ENCODE measurements at places on chromosomes 4 and X. TPM values are rescaled to one million over a fixed set of nuclear protein-coding genes. Genes with fewer than 3 reads are reported as not detected.
A peak's percentile ranks its signal among the peaks of the same experiment; 100 is the strongest.

Gene EDA
- total RNA-seq = 3.2 TPM

- no peak for DNase-seq
Observed at GRCh38 chr4:14965071-14965470, 37.2 kb upstream of the CPEB2 start.

DNA sequence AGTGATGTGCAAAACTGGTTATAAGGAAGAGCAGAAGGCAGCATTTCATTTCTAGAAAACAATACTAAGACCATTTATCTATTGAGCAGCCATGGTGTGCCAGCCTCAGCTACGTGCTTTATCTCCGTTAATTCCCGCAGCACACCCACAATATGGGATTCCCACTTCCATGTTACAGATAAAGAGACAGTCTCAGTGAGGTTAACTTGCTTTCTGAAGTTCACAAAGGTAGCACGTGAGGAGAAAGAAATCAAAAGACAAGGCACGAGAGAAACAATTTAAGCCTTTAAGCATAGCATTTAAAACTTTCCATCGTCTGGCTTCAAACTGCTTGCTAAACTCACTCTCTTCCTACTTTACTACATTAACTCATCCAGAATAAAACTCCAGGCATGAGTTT is 8.0 kb upstream of the RPL34 start:
- no peak for DNase-seq

Gene ARHGEF6
- 64.5 TPM for total RNA-seq

Gene VCX
- total RNA-seq = not detected

Gene APELA
- not detected for total RNA-seq

Gene ANXA10
- not detected for total RNA-seq

Gene RNF128
- total RNA-seq = not detected

DNA sequence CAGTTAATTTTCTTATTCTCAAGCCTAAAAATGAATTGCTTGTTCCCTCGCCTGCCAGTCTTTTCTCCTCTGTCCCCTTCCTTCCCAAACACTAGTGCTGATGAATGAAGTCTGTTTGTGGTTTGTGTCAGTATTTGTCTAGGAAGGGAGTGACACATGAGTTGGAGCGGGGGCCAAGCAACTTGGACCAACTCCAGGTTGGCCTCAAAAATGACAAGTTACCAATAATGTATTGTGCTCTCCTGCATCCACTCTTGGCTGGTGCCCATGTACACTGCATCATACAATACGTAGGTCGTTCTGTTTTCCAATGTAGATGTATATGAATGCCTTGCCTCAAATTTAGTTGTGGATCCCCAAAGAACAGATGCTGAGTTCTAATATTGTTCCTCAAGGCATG is 223.0 kb upstream of the GPC4 start:
- DNase-seq = no peak

Gene KCND1
- total RNA-seq = 8.8 TPM

Gene FABP2
- total RNA-seq = not detected

Gene DCAF4L1
- 0.07 TPM for total RNA-seq

DNA sequence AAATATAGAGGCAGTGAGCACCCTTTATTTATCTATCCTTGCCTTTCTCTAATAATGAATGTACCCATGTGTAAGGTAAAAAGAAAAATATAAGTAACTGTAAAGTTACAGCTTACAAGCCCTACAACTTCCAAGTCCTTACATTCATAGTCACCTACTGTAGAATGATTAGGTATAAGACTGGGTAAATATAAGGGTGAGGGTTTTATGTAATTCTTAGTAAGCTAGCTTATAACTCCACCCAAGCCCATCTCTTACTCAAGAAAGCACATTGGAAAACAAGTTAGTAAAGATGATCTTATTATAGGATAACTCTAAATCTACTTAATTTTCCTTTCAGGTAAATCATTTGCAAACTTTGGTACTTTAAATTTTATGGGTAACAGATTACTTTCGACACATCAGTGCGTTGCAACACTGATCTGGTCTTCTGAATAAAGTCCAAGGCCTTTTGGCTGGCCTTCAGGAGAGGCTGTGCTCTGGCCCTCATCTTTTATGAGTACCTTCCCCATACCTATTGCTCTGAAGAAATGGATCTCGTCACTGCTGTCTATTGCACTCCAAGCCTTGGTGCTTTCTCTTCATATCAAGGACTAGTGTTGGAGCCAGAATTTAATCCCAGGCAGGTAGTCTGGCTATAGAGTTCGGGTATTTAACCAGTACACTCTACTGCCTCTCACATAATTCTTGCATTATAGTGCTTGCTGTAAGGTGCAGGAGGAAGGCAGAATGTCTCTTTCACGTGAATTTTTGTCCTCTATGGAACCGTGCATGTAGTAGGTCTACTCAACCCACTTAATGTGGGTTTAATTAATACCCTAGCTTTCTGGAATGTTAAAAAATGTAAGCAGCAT is 443.6 kb upstream of the AR start:
- DNase-seq = no peak

Gene EGF
- total RNA-seq = not detected

- DNase-seq = no peak
Observed at GRCh38 chrX:13499736-13500135, 69.7 kb upstream of the EGFL6 start.

- DNase-seq = no peak
Observed at GRCh38 chr4:118814058-118814457, 21.9 kb downstream of the SEC24D start.

GRCh38 chrX:130262231-130262630 is 6.5 kb downstream of the ZNF280C start:
- no peak for DNase-seq

Gene STATH
- not detected for total RNA-seq

Gene IGBP1
- 60.5 TPM for total RNA-seq

- DNase-seq = no peak
Observed at GRCh38 chr4:134057356-134057755, 144.2 kb downstream of the PABPC4L start.

DNA sequence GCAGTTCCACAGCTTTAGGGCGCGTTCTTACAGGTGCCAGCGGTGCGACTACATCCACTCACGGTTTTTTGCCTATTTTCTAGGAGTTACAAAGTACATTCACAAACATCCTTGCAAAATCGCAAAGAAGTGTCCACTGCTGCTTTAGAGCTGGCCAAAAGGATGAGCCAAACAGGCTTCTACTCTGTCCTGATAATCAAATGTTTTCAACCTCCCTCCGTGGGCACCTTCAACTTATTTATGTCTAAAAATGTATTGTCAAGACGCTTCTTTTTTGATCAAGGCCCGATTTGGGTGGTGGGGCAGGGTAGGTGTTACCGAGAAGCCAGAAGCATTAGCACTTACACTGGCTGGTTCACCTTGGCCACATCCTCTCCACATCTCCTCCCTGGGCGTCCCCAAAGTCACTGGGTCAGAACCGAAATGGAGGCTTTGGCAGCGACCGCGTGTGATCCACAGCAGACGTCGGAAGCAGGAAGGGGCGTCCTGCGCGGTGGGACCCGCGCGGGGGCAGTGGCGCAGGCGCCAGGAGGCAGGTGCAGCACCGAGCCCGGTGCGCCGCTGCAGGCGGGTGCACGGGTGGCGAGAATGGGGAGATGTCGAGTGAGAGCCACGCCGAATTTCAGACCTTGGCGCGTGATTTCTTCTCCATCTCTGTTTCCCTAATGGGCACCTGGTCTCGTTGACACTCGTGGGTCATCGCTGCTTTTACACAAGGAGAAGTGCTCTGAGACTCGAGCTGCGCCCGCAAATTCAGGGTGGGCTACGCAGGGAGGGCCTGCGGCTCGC is 16.9 kb downstream of the NKX3-2 start:
- DNase-seq = no peak

Gene ZNF630
- 1.3 TPM for total RNA-seq

DNA sequence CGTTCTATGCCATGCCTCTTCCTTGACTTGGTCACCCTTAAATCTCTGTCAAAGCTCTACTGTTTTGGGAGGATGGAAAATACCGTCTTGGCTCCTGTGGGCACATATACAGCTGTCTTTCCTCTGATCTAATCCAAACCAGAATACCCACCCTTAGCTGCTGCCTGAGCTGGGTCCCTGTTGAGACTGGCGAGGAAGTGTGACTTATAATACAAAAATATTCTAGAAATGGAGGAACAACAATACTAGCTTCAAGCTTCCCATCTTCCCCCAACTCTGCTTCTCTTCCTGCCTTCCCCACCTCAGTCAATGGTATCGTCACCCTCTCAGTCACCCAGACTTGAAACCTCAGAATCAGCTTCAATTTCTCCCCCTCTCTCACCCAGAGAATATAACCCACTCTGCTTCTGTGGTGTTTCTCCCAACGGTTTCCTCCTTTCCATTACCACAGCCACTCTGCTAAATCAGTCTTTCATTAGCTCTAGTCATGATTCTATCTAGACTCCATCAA is 599 bp upstream of the IL2RG start:
- peak; percentile 19 for DNase-seq

Gene CFAP47
- total RNA-seq = not detected

Gene CENPU
- total RNA-seq = 160 TPM

DNA sequence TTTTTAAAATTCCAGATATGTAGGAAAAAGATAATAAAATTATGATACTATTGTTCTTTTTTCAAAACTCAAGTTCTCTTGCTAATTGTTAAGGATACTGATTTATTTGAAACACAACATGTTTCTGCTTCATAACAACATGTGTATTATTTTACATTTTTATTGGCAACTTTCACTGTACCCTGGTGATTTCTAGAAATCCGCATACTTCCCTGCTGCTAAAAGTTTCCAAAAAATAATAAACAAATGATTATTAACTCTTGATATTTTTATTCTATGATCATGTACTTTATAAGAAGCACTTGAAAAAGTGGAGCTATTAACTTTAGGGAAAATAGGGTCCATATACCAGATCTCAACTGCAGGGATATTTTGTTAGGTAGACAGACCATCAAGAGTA is 71.2 kb upstream of the HCCS start:
- DNase-seq = no peak

DNA sequence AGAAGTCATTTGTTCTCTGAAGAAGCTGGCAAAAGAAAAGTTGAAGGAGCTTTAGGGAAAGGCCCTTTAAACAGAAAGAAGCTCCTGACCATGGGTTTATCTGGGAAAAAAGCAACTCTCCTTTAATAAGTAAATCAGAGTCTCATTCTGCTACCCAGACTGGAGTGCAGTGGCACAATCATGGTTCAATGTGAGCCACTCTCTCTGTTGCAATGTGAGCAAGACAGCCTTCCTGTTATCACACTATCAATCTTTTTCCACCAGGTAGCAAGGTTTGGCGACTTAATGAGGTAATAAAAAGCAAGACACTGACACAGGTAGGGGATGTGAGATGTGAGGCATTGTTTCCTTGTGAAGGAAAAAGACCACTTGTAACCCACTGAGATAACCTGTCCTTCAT is 111.3 kb downstream of the SYNPO2 start:
- DNase-seq = no peak

DNA sequence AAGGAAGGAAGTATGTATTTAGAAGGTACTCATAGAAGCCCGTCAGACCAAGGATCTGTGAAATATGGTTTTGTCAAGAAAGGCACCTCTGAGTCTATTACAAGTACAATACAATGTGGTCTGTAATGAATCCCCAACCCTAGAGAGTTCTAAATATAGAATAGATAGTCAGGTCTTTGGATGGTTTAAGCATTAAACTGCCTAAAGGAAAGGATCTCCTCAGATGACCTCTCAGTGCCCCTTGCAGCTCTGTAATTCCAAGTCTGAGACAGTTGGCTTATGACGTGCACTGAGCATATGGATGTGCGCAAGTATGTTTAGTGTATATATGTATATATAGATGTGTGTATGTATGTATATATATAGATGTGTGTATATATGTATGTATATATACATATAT is 62.0 kb downstream of the CCSER1 start:
- DNase-seq = no peak

DNA sequence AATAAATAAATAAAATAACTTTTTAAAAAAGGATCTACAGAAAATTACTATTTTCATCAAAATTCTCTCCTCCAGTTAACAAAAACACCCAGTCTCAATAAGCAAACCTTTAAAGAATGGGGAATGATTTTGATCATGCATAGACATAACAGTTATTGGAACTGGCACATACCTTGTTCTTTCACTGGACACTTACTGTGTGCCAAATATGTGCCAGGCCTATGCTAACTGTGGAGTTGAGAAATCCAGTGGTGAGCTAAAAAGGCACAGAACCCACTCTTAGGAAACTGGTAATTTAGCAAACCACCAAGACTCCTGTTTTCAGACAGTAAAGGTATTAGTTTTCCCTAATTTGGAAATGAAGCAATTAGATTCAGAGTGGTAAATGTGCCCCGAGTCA is 39.1 kb downstream of the CLOCK start:
- no peak for DNase-seq

DNA sequence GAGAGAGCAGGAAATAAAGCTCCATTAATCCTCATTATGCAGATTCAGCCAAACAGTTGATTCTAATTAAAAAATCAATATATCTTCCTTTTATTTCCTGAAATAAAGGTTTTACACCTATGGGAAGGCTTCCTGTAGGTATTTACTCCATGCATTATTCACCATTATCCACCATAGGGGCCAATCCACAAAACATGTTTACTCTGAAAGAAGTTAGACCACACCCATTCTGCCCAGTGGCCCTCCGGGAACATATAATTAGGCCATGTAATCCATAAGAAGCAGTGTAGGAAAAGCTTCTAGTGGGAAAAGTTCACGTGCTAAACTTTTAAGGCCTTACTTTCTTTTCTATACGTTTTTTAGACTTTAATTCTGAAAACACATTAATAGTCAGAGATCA is 57.7 kb downstream of the SAT1 start:
- no peak for DNase-seq

- no peak for DNase-seq
Observed at GRCh38 chrX:147848543-147849443, 62.9 kb upstream of the FMR1 start.

DNA sequence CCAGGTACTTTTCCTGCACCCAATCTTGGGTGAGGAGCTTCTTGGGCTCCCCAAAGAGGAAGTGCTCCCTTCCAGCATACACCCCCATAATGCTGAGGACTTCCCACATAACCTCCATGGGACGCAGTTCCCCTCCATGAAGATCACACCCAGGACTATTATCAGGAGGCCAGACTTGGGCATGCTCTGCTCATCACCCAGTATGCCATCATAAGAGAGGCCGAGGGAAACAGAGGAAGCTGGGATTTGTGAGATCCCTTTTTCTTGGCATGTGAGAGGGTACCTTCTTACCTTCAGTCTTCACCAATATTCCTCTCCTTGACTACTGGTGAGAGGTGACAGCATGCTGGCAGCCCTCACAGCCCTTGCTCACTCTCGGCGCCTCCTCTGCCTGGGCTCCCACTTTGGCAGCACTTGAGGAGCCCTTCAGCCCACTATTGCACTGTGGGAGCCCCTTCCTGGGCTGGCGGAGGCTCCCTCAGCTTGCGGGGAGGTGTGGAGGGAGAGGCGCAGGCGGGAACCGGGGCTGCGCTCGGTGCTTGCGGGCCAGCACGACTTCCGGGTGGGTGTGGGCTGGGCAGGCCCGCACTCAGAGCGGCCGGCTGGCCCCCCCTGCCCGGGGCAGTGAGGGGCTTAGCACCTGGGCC is 15.7 kb upstream of the HSFX1 start:
- no peak for DNase-seq

DNA sequence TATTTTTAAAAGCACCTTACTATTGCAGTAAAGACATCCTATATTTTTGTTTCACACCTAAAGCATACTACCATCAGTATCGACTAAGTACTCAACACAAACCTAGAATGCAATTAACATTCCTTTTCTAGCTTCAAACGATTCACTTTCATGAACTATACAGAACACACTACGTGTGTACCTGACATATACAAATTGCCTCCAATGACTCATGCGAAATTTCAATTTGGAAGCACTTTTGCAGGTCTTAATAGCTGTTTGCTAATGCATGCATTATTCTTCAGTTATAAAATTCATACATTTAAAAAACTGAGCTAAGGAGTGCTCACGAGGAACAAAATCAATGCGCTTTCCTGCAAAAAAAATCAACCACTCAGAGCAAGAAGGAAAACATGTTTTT is 19.7 kb upstream of the GPM6B start:
- DNase-seq = no peak

Gene CXCL3
- not detected for total RNA-seq

Gene SMAD1
- 57.4 TPM for total RNA-seq

Gene AMMECR1
- 32.3 TPM for total RNA-seq

Measured in OCI-LY7 (cell line).